ENCODE measurements at places on chromosomes 2 and 18.
A peak's percentile ranks its signal among the peaks of the same experiment; 100 is the strongest.

DNA sequence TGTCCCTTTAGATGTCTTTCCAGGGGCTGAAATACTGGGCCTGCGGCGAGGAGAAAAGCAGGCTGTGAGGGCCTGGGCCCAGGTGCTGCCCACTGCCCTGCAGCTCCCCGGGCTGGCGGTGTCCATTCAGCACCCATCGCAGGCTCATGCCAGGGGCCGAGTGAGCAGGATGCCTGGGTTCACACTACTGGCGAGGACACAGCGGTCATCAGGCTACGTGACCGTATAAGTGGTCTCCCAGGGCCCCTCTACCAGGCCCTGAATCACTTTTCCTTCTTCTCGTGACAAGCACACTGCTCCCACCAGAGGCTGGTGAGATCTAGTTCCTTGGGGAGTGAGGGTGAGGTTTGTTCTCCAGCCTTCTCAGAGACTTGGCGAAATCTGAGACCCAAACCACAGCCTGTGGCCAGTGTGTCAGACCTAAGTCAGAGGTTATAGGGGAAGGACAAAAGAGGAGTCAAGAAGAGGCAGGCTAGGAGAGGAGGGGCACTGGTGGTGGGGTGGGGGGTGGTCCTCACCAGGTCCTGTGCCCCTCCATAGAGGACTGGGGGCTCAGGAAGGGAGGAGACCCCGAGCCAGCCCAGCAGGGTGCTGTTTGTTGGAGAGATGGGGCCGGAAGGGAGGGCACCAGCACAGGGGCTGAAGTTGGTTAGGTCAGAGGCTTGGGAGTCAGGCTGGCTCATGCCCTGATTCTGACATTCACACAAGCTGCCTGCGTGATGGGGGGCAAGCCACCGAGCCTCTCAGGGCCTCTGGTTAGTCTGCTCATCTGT, 6.6 kb upstream of the SEMA4C start:
- DNase-seq = no peak

GRCh38 chr2:214737188-214737587, 72.3 kb downstream of the BARD1 start:
- no peak for DNase-seq

GRCh38 chr2:234496835-234497593, at the start of gene ARL4C:
Gene ARL4C (minus strand): TSS chr2:234497081. CDS start chr2:234496586, 495 bp downstream.
- peak; percentile 52 for DNase-seq

- no peak for DNase-seq
Observed at GRCh38 chr2:105384861-105385260, 14.0 kb downstream of the FHL2 start.

DNA sequence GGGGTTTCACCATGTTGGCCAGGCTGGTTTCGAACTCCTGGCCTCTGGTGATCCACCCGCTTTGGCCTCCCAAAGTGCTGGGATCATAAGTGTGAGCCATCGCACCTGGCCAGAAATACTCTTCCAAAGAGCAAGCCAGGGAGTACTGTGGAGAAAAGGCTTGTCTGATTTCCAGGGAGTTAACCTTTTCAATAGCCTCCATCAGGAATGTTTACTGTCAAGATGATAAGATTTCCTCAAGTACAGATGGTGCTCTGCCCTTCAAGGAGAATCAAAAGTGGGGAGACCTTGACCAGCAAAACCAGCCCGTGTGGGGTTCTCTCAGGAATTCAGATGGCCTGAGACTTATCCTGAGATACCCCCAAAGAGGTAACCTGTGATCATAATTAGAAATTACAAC, 237.2 kb downstream of the PRKCE start:
- DNase-seq = no peak

DNA sequence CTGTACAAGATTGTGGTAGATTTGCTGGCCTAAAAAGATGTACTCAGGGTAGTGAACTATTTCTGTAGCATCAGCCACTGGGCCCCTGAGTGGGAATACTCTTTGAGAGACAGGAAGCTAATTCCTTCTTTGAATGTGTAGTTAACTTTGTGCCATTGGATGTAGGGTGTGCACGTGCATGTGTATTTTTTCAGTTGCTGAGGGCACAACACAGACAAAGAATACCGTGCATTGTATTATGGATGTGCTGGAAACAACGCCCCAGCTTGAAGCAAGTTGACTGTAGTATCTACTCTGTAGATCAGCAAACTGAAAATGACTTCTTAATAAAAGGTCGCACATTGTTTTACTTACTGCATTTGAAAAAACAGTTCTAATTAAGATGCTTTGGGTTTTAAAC, 14.1 kb downstream of the CRIM1 start:
- no peak for DNase-seq

- peak; percentile 43 for DNase-seq
Observed at GRCh38 chr2:239264838-239265651, 135.8 kb downstream of the HDAC4 start.

- DNase-seq = no peak
Observed at GRCh38 chr2:145359561-145359960, 839.6 kb upstream of the ZEB2 start.

GRCh38 chr2:113253453-113253852, 25.3 kb downstream of the PAX8 start:
- no peak for DNase-seq

DNA sequence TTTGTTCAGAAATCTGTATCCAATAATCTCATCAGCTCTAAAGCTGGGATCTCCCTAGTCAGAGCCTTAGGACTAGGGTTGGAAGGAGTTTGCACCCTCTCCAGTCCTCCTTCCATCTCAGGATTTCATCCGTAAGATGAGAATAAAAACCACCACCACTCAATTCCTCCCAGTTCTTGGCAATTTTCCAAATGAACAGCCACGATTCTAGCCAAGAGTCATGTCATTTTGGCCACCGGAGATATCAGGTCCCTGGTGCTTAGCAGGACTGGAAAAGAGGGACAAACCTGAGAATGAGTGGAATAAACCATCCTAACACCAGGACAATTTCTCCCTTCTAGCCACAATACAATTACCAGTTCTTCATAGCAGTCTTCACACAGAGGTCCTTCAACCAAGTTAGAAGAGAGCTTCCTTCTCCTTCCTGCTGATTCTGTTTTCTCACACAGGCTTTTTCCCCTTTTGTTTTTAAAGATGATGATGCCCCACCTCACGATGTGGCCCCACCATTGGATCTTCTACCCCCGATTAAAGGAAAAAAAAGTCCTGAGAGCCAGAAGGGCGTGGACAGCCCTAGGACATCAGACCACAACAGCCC, 36.2 kb downstream of the KIAA2012 start:
- DNase-seq = no peak

DNA sequence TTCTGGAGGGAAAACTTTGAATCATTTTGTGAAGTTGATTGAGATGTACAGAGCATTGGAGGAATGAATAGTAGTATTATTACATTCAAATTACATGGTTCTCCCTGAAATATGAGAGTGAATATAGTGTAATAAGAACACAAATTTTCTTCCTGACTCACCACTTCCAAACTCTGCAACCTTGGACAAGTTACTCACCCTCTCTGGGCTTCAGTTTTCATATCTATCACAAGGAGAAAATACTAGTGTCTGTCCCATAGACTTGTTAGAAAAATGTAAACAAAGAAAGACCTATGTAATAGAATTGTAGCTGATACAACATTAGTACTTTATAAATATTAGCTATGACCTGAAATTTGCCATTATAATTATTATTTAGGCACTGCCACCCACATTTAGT, 150.8 kb downstream of the LRRTM1 start:
- DNase-seq = no peak

- no peak for DNase-seq
Observed at GRCh38 chr2:156116113-156116512, 216.4 kb downstream of the NR4A2 start.

GRCh38 chr2:64277101-64277849, 133.1 kb upstream of the PELI1 start:
- DNase-seq = no peak

DNA sequence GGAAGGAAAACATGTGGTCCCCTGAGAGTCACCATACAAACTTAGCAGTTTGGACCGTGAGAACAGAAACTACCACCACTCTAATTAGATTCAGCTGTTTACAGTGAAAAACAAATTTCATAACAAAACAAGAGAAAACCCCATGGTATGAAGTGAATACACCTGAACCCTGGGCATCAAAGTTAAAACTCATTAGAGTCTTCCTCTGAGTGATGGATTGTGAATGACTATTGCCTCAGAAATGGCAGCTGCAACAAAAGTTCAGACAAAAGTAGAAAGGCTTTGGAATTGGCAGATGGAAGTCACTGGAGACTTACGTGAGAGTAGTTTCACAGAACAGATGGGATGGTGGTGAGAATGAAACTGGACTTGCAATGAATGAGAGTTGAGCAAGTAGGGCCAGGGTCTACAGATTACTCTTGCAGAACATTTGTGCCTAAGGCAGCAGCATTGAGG, 98.0 kb downstream of the AAK1 start:
- DNase-seq = no peak

- DNase-seq = no peak
Observed at GRCh38 chr18:79980585-79980984, 7.8 kb downstream of the TXNL4A start.

DNA sequence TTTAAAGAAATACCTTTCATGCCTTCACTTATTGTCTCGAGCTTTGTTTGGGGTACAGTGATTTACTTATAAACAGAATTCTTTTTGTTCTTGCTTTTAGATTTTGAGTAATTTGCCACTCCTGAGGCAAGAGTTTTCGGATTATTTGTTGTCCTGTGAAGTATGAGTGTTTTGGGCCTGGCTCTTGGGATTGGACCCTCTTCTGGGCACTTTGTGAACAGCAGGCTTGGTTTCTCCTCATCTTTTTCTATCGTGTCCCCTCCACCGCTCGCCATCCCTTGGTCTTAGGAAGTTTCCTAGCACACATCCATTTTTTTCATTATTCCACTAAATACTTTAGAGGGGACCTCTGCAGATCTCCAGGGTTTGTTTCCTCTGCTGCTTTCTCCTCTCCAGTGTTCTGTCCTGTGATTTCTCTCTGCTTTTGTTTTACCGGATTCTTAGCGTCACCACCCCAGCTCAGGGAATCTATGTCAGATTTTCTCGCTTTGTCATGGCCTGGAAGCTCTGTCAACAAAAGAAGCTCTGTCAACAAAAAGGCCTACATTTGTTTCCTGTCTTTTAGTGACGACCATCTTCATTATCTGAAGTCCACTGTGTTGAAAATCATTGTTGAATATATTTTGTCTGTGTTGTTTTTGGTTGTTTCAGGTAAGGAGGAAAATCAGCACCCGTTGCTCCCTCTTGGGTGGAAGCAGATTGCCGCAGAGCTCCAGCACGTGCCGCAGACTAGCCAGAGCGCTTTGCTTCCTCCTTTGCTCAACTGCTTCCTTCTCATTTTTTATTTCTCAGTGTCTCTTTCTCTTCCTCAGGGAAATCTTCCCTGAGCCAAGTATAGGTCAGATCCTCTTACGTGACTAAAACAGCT, 27.8 kb downstream of the ANKRD62 start:
- DNase-seq = no peak

- no peak for DNase-seq
Observed at GRCh38 chr2:174438146-174438886, 42.8 kb downstream of the SCRN3 start.

GRCh38 chr2:153197402-153198386, 280.9 kb downstream of the RPRM start:
- DNase-seq = no peak

GRCh38 chr2:218799990-218800389, 18.0 kb downstream of the CYP27A1 start:
- no peak for DNase-seq

GRCh38 chr2:27150639-27151230, 1.9 kb downstream of the TCF23 start:
- no peak for DNase-seq

DNA sequence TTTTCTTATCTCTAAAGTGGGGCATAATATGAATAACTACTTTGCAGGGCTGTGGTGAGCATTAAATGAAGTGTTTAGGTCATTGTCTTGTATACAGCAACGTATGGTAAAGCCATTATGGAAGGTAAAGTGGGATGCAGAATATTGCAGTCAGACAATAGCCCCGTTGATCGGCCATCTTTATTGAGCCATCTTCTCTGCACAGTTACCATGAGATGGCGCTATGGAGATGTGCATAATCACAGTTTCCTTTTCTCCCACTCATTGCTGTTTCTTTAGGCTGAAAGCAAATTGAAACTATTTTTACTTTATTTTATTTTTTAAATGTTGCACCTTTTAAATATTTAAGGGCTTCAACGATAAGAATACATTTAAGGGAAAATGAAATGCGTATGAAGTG, 108.9 kb downstream of the THSD7B start:
- no peak for DNase-seq

DNA sequence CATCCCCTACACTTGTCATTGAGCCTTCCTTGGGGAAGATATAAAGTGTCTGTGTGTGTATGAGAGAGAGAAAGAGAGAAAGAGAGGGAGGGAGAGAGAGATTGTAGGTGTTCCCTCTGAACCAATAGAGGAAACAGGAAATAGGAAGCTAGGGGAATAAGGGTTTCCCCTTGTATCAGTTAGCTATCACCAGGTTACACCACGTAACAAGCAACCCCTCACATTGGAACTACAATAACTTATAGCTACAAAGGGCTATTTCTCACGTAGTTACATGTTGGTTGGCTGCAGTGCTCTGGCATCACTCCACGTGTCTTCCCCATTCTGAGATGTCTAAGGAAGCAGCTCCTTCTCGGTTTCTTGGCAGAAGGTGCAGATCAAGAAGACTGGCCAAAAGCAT, 41.0 kb upstream of the ARL4C start:
- no peak for DNase-seq

DNA sequence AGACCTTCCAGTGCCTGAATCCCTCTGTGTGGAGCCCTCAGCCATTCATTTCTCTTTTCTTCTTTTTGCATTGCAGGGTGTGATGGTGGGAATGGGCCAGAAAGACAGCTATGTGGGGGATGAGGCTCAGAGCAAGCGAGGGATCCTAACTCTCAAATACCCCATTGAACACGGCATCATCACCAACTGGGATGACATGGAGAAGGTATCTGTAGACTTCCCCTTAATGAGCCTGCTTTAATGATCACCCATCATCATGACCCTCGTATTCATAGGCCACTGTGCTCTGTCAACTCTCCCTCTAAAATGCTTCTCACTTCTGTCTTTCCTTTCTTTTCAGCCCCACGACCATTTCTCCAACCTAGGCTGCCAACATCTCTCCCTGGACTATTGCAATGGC, 9.5 kb downstream of the ACTG2 start:
- no peak for DNase-seq

DNA sequence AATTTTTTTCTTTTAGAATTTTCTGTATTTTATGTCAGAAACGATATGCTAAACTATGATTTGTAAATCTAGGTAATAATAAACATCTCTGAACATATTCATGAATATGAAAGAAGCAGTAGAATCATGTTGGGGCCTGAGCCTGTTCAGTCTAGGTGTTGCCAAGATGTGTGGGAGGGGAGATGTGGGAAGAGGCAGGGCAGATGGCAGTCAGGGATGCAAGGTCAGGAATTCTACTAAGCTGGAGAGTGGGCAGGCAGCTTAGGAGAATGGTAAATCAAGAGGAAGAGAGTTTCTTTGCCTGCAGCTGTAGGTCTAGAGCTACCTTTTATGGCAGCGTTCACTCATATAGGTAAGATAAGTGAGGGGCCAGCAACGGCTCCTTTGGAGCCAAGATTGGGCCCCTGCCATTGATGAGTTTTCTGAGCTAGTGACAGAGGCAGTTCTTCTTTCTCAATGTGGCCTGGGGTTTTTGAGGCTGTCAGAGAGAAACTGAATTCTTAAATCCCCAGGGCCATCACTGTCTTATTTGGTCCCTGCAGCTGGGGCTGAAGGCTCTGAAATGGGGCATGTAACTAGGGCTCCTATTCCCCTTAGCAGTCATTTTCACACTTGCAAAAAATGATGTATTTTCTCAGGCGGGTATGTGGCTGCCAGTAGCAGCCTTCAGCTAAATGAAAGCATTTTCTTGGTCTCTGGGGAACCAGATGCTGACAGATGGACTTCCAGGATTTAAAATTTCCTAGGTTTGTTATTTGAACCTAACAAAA, 232.8 kb downstream of the PIK3C3 start:
- no peak for DNase-seq

Data from activated T-cell treated with anti-CD3 and anti-CD28 coated beads for 48 hours (primary cell).